ENCODE measurements at places on chromosomes 13 and 19.
A peak's percentile ranks its signal among the peaks of the same experiment; 100 is the strongest.

GRCh38 chr13:74550039-74550438 is 415.8 kb upstream of the KLF12 start:
- no peak for DNase-seq

DNA sequence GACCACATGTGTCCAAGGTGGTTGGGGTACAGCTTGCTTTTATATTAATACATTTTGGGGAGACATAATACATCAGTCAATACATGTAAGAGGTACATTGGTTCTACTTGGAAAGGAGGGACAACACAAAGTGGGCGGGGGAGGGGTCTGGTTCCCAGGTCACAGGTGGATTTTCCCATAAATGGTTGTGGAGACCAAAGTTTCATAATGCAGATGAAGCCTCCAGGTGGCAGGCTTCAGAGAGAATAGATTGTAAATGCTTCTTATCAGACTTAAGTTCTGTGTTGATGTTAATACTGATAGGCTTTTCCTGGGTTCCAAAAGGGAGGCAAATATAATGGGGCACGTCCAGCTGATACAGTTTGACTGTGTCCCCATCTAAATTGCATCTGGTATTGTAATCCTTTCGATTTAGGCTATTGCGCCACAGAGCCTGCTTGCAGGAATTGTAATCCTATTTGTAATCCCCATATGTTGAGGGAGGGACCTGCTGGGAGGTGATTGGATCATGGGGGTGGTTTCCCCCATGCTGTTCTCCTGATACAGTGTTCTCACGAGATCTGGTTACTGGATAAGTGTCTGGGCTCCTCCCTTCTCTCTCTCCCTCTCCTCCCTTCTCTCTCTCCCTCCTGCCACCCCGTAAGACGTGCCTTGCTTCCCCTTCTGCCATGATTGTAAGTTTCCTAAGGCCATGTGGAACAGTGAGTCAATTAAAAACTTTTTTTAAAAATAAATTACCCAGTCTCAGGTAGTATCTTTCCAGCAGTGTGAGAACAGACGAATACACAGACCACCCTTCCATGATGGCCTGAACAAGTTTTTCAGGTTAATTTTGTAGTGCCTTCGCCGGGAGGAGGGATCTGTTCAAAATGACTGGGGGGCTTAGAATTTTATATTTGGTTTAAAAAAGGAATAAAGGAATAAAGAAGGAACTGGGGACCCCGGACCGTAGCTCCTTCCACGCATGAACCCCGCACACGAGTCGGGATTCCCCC is 44.9 kb downstream of the ZNF823 start:
- DNase-seq: no peak

GRCh38 chr13:74661851-74662250 is 527.6 kb upstream of the KLF12 start:
- DNase-seq: no peak

- no peak for DNase-seq
These were observed 6.9 kb downstream of the B3GNT8 start for GRCh38 chr19:41420101-41420880.

DNA sequence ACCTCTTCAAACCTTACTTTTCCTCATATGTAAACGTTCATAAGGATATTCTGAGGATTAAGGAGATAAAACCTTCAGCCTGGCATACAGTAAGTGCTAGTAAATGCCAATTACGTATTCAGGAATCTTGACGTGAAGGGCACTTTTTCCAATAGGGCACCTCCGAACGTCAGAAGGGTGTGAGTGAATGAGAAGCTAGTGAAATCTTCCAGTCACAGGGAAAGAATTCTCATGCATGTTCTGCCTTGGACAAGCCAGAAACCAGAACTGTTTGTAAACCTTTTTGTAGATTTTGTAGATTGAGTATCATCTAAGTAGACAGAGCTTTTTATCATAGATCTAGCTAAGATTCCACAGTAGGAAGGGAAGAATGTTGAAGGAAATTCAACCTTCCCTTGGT is 16.5 kb downstream of the DGKH start:
- DNase-seq: no peak

DNA sequence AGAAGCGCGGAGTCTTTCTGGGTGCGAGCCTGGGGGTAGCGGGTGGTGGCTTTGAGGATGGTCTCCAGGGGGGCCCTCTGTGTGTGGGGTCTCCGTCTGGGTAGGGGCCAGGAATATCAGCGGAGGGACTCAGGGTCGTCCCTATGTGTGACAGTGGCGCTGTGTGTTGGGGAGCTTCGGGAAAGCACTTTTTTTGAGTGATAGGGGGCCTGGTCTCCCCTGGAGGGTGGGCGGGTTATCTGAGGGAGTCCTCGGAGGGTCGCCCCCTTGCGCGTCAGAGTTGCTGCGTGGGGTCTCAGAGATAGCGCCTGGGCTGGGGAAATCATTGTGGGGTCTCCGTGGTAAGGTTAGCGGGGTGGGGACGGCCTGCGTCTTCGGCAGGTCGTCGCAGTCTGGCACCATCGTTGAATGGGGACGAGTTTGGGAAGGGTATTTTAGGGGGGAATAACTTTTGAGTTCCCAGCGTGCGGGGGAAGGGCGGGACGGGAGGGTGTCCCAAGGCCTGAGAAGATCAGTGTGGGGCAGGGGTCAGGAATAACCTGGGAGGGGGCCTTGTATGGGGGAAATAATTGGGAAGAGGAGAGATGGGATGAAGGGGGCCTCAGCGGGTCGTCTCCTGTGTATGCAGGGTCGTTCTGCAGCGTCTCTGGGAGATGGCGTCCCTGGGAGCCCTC is 857 bp downstream of the IER2 start:
- DNase-seq: no peak

DNA sequence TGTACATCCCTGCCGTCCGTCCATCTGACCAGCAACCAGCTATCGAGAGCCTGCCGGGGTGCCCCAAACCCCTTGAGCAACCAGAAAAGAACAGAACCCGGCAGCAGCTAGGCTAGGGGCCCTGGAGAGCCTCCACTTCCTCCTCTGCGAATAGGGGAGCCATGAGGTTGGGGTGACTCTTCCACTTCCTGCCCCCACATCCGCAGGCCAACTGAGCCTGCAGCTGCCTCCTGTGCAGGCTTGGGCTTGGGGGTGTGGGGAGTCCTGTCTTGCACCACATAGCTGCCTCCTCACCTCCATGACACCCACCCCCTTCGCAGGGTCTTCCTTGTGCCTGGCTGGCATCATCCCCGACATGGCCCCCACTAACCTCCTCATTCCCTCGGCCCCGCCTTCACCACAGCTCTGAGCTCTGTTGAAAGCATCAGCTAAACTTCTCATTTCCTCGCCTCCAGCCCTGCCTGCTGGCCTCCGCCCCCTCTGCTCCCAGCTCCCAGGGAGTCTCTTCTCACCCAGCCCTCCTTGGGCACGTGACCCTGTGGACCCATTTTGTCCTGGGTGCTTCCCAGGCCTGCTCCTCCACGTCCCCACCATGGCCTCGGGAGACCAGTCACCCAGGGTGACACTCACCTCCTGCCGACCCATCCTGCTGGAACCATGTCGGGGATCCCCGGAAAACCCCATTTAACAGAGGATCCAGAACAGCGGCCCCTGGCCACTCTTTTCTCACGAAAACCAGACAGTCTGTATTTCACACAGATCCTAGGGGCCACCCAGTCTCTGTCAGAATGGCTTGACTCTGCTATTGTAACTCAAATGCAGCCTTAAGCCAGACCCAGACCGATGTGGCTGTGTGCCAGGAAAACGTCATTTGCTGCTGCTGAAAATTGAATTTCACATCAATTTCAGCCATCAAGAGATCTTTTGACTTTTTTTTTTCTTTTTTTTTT is 50.4 kb downstream of the MYO9B start:
- peak; percentile 88 for DNase-seq

- no peak for DNase-seq
These were observed 219.9 kb upstream of the IRS2 start for GRCh38 chr13:110006304-110006703.

GRCh38 chr19:28134311-28134710 is 1078.6 kb downstream of the UQCRFS1 start:
- no peak for DNase-seq

DNA sequence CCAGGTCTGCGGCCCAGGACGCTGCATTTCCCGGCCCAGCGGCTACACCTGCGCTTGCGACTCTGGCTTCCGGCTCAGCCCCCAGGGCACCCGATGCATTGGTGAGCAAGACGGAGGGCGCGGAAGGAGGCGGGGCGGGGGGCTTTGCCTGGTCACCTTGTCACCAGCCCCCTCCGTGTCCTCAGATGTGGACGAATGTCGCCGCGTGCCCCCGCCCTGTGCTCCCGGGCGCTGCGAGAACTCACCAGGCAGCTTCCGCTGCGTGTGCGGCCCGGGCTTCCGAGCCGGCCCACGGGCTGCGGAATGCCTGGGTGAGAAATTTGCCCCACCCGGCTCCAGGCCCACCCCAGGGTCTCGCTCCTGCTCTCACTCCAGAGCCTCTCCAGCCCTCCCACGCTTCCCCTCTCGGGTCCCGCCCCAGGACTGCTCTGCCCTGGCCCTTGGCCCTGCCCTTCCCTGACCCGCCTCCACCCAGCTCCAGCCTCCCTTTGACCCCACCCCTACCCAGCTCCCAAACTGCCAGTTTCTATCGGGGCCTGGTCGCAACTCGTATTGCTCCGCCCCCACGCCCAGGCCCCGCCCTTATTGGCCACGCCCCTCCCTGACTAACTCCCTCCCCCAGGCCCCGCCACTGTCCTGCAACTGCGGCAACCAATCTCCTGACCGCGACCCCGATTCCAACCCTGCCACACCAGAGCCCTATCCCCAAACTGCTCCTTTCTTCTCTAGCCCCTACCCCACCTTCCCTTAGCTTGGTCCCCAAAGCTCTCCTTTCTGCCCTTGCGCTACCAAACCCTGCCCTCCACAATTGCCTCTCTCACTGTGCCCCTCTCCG is 8.6 kb downstream of the LTBP4 start:
- peak; percentile 92 for DNase-seq

GRCh38 chr13:29748097-29748496 is 102.3 kb downstream of the UBL3 start:
- no peak for DNase-seq

DNA sequence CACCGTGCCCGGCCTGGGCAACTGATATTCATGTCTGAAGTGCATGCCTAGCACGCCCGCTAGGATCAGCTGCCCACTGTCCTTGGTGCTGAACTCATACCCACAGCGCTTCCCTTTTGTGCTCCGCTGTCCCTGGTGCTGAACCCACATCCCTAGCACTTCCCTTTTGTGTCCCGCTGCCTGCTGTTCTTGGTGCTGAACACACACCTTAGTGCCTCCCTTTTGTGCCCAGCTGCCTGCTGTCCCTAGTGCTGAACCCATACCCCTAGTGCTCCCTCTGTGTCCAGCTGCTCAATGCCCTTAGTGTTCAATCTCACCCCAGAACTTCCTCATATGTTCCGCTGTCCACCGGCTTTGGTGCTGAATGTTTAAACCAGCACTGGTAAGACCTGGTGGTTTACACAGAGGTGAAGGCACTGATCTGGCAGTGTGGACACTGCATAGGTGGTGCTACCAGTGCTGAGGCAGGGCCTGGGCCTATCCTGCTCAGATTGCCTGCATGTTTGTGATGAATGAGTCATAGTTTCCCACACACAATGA is 26.3 kb upstream of the SIGLEC11 start:
- peak; percentile 93 for DNase-seq

DNA sequence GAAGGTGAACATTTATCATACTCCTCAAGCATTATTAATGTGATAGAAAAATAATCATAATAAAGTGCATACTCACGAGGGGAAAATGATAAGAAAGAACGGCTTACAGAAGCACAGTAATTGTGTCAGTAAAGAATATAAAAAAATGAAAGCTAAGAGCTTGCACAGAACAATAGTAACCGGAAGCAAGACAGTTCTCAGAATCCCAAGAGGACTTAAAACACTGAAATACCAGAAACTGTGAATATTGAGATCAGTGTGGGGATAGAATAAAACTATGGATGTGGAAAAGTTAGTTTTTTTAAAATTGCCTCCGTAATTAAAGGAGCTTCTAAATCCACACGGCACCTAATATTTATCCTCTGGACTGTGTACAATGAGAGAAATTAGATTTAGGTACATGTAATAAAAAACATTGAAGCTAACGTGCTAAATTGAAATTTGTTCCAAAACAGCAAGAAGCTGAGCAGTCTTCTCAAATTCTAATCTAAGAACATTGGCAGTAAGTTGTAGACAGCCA is 482.7 kb downstream of the SLITRK6 start:
- no peak for DNase-seq

DNA sequence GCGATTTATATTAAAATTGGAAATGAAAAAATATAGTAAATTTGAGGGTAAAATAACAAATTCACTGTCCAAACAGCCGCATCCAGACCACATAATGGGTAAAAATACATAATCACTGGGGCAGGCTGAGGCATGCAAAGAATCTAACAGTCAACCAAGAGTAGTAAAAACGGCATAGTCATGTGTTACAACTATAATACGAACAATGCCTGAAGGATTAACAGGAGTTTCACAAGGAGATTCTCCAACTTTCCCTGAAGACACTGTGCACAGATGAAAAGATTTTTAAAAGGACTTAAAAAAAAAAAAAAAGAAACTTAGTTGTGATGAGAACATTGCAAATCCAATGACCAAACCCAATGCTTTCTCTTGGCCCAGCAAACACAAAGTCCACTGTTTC is 20.4 kb upstream of the ATXN8OS start:
- DNase-seq: no peak

DNA sequence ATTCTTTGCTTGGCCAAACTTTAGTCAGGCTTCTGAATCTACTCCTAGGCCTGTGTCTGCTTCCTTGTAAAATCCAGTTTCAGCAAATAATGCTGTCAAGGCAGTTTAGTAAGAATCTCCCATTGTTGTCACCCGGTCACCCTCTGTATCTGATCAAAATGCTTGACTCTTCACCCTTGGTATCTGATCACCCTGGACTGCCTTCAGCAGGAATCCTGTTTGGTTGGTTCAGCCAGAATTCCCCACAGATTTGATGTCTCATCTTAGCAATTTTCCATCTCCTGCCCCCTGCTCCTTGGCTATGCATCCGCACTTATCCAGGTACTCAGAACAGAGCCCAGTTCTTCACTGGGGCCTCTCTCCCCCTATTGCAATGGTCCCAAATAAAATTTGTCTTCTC is 172.4 kb upstream of the UBL3 start:
- no peak for DNase-seq

DNA sequence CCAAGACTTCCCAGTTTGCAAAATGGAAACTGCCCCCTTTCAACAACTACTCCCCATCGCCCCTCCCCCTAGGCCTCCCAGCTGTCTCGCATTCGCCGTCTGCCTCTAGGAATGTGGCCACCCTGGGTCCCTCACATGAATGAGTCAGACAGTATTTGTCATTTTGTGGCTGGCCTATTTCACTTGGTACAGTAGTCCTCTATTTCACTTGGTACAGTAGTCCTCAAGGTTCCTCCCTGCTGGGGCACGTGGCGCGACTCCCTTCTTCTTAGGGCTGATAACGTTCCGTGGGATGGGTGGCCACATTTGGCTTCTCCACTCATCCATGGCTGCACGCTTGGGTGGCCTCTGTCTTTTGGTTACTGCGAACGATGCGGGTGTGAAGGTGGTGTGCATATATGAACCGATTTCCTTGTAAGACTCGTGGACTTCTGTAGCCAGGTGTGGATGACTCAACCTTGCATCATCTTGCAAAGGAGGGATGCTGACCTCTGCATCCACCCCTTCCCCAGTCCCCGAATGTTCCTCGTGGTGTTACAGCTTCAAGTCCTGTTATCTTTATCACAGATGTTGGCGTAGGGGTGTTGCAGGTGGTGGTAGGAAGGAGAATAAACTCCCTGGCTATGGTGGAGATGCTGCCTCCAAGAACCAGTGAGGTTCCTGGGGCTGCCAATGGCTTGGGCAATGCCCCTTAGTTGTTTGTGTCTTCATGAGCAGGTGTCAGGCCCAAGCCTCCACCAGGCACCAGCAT is 112.1 kb upstream of the SOX1 start:
- peak; percentile 70 for DNase-seq

Measured in cardiac septum (tissue), 1 donor.